ENCODE measurements at places on chromosomes 7 and 10.
A peak's percentile ranks its signal among the peaks of the same experiment; 100 is the strongest.

GRCh38 chr10:97116462-97117162 lies 69.1 kb downstream of the SLIT1 start:
- no peak for DNase-seq

DNA sequence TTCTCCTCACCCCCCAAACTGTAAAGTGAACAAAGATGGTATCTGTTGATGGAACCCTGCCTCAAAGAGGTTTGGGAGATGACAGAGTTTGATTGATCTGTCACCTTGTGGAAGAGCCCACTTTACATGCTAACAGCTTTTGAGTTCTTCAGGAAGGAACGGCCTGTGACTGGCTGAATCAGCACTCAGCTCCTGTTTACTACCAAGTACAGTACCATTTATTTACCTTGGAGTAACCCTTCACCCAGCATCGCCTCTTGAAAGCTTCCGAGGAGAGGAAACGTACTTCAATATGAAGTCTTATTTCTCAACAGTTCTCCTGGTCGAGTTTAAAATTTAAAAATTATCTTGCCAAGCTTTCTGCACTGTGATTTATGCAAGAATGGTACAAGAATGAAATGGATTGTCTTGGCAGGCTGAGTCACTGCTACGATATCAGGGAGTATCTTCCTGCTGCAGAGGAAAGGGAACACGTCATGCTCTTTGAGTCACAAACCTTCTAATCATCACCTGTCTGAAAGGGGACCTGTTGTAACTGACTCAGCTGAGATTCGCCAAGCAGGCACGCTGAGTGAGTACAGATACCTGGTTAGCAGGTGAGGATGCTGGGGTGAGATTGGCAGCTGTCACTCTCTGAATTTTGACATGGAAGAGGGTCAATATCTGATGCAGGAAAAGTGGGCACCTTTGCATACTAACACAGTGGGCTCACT lies 30.1 kb downstream of the KLF6 start:
- DNase-seq, result no peak

- no peak for DNase-seq
These were observed 171.4 kb upstream of the HABP2 start for GRCh38 chr10:113381416-113381815.

- no peak for DNase-seq
These were observed 76.7 kb downstream of the BMS1 start for GRCh38 chr10:42859256-42859655.

DNA sequence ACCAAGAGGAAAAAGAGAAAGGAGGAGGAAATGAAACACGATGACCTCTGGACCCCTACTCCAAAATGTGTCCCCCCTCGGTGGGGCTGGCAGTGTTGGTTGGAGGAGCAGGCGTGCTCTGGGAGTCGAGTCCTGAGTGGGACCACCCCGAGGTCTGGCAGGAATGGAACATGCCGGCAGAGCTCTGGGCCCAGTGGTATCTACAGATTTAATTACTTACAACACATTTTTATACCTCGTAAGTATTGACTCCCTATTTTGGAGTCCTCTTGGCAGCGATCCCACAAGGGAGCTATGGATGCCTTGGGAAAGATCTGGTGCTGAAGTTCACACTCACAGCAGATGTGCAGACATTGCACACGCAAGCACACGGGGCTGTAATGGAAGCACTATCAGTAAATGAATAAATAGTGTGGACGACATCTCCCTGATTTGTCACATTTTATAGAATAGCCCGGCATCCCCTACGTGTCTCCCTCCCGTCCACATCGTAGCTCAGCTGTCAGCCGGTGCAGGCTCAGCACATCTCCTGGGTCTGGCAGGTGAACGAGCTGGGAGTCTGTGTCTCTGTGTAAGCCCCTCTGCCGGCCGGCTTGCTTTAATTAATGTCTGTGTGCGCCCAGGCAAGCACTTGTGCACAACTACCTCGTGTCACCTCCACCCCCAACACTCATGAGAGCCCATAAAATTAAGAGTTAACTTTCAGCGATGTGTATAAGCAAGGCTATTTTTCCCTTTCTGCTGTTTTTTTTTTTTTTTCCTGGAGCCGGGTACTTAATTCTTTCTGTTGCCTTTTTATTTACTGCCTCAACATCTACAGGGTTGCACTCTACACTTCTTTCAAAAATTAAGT lies 603.2 kb downstream of the LRMDA start:
- DNase-seq, result no peak

DNA sequence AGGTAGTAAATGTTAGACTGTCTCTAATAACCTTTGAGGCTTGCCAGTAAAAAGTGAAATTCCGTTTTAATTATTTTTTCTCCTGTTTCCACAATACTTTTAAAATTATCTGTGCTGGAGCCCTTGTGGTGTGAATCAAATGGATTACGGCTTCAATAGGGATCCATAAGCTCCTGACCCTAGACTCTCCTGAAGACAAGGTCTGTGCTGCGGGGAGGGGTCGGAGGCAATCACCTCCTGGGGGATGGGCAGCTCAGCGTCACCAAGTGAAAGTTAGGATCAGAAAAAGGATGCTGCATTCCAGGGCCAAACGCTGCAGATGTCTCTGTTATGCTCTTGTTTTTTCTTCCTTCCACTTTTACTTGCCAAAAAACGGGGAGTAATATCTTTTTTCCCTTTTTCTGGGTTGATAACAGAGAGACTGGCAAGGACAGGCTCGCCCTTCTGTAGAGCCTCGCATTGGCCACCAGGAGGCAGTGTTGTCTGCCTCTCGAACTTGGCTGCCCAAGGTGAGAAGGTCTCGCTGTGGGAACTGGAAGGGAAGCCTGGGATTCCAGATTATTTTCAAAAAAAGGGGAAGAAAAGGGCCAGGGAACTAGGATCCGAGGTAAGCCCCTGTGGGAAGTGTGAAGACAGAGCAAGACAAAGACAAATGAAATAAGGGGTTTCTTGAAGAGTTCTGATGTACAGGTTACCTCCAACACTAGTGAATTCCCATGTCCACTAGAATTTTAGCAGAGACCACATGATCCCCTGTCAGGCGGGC lies 621.9 kb downstream of the ACTR3B start:
- peak; percentile 1 for DNase-seq

DNA sequence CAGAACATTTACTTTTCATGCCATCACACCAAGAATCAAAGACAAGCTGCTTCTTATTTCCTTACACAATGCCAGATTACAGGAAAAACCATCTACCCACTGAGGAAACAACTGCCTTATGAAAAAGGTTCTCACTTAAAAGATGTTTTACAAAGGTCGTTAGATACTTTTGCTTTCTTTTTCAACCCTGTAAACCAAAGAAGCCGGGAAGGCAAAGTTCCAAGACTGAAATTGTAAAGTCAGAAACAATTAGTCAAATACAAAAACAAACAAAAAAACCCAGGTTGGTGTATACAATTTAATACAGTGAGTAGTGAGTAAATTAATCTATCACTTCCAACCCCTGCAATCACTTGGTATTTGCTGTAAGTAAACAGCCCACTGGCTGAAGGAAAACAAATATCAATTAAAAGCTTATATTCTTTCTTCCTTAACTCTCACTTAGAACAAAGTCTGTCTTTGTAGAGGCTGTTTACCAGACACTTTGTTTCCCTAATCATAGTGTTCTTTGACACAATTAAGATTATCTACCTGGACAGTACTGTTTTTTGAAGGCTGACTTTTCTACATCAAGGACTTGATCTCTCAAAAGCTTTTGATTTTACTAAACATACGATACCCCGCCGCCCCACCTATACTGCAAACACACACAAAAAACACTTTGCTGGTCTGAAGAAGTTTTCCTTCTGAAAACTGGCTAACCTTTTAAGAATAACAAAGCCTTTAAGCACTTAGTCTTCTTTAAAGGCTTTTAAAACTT lies 18.1 kb downstream of the ERLIN1 start:
- no peak for DNase-seq

- DNase-seq, result no peak
These were observed 26.3 kb upstream of the FAM13C start for GRCh38 chr10:59388671-59388976.

DNA sequence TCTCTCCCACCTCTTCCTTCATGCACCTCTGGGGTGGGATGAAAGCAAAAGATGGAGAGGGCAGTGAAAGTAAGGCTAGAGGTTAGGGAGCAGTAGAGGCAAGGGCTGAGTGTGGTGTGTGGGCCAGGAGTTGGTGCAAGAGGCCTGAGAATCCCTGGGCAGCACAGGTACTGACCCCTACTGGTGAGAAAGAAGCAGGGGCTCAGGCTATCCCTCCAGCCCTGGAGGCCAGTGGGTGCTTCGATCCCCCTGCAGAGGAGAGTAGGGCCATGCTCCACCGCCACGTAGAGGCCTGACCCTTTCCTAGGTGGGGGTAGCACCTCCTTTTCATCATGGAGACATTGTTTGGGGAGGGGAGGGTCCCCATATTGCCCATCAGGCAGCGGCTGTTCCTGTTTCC lies 9.8 kb downstream of the CDHR1 start:
- no peak for DNase-seq

GRCh38 chr7:6163402-6163801 lies 109.0 kb downstream of the CYTH3 start:
- no peak for DNase-seq

DNA sequence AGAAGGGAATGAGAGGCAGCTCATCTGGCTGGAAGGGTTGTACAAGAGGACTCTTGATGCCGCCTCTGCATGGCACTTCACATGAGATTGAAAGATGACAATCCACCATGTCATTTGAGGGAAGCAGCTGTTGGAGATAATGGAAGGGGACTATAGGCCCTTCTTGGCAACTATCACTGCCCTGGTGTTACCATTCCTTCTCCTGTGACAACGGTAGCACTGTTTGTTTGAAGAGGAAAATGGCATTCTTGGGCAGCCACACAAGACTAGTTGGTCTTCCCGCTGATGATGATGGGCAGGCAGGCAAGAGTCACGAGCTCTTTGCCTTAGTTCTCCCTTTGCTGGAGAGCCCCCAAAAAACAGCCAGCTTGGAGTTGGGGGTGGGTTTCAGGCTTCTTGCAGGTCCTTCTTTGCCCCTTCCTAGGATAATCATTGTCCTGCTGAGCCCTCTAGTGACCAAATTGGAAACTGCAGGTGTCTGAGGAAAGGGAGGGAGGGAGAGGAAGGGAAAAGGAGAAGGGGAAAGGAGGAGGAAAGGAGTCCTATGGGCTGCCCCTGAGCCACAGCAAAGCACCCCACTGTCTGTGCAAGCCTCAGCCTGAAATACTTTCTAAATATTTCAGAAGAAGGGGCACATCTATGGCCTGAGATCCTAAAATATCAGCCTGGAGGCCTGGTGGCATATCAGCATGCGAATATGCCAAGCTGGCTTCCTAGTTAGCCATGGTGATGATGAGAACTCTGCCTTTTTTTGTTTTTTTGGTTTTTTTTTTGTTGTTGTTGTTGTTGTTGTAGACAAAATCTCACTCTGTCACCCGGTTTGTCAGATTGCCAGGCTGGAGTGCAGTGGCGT lies 165.6 kb upstream of the KMT2E start:
- DNase-seq, result peak; percentile 62

DNA sequence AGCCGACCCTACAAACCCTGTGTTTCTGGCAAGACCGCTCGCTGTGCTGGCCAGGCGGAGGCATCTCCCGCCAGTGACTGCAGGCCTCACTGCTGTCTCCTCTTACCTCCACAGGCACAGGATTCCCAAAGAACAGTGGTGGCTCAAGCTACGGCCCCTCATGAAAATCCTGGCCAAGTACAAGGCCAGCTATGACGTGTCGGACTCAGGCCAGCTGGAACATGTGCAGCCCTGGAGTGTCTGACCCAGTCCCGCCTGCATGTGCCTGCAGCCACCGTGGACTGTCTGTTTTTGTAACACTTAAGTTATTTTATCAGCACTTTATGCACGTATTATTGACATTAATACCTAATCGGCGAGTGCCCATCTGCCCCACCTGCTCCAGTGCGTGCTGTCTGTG lies 36.2 kb downstream of the PITRM1 start:
- DNase-seq, result no peak

GRCh38 chr10:99775850-99776249 lies 6.6 kb upstream of the ABCC2 start:
- no peak for DNase-seq

DNA sequence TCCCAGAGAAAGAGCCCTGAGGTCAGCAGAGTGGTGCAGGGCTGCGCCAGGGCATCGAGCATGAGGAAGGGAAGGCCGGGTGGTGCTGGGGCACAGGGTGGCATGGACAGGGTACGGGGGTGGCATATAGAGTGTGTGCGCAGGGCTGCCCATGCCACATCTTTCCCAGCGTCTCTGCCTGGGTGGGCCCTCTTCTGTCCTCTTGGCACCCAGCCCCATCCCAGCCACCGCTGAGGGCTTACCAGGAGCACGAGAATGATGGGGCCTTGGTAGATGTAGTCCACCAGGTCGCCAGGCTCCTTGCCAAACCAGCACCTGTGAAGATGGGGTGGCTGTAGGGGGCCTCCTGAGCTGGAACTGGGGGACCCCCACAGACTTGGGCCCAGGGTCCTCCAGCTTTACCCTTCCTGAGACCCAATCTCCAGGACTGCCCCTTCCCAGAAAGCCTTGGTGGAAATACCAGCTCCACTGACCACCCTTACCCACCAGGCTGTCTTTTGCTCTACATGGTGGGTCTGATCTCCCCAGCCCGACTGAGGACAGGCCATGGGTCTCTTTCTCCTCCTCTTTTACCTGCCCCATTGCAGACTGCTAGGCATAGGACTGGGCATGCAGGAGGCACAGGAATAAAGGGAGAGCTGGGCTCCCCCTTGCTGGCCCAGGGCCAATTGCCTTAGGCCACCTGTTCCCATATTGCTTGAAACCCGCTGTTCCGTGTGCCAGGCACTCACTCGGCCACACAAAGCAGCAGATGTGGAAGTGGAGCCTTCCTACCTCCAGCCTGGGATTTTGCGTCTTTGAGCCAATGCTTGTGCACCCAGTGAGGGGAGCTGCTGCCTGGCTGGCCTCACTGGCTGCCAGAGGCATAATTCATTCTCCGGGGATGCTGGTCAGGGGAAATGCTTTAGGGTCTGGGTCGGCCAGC lies 21.7 kb downstream of the CRHR2 start:
- peak; percentile 77 for DNase-seq

DNA sequence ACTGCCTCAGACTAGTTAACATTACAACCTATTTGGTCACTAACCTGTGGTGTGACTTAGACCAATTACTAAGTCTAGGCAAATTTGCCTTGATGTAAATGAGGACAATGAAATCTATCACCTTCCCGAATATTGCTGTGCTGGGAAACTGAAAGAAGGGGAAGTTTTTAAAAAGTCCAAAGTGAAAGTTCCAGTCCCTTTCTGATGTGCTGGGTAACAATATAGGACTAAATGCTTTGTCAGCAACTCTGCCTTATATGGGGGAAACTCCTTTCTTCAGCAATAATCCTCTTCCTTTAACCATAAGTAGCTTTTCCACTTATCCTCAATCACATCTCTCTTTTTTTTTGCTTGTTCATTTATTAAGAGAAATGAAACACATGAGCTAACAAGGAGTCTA lies 3.9 kb downstream of the PIK3AP1 start:
- no peak for DNase-seq

DNA sequence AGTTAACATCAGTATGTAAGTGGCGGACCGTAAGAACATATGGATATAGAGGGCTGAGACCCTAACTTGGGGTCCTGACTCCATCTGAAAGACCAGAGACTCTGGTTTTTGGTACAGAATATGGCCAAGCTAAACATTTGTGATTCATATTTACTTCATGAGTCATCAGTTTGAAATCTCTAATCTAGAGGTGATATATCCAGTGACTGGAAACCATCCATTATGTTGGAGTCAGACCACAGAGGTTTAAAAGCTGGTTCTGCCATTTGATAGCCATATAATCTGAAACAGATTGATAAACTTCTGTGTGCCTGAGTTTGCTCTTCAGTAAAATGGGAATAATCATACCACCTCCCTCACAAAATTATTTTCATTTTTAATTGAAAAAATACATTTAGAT lies 505.3 kb downstream of the SORCS3 start:
- DNase-seq, result no peak

GRCh38 chr7:149197675-149198074 lies 2.3 kb downstream of the ZNF282 start:
- DNase-seq, result no peak

GRCh38 chr10:14146501-14146900 lies 184.2 kb downstream of the FRMD4A start:
- DNase-seq, result no peak
